ENCODE measurements at places on chromosomes 2 and 18.

DNA sequence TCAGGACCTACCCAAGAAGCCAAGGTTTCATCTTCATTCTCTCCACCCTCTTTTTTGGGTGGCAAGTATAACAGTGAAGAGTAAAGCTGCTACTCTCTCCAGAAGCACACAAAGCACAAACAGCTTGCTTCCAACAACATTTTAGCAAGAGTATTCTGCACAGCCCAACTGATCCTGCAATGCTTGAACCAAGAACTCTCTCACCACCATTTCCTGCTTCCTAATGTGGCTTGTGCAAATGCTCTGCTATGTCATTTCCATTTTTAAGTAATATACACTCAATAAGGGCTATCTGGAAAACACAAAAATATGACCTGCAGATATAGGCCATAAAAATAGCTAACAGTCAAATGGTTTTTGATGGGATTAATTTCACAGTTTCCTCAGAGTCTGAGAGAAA, 24.1 kb upstream of the IHH start:
- DNase-seq: no peak

DNA sequence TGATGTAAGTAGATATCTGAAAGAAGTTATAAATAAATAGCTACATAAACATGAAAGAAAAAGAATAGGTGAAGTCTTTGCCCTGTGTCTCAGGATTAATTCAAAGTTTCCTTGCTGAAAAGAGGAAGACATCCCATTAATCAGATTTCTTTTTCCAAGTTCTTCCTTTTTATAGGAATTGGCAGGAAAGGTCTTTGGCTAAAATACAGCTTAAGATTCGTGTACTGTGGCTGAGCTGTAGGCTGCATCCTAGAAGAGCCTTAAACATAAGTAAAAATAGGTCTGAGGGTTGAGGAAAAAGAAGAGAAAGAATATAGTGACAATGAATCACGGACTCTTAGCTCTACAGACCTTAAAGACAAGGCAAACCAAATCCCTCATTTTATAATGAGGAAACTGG, 579.9 kb downstream of the NRXN1 start:
- DNase-seq: no peak

DNA sequence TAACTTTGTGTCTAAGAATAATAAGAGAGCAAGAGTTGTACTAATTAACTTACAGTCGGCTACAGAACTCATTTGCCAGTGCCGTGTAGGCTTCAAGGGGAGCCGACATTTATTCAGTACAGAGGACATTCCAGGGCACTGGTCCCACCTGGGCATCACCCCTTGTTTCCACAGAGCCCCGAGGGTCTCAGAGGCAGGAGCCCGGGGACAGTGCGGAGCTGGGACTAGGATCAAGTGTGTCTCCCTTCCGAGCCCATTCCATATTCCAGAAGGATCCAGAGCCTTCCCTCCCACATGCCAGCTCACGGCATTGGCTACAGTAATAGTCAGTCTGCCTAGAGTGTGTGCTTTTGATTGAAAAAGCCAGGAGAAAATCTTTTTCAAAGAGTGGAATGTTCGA, 71.5 kb upstream of the CTDP1 start:
- DNase-seq: no peak

GRCh38 chr18:65859075-65859474, 108.3 kb downstream of the CDH7 start:
- DNase-seq: no peak

GRCh38 chr2:73971722-73972121, 13.0 kb upstream of the TET3 start:
- no peak for DNase-seq

DNA sequence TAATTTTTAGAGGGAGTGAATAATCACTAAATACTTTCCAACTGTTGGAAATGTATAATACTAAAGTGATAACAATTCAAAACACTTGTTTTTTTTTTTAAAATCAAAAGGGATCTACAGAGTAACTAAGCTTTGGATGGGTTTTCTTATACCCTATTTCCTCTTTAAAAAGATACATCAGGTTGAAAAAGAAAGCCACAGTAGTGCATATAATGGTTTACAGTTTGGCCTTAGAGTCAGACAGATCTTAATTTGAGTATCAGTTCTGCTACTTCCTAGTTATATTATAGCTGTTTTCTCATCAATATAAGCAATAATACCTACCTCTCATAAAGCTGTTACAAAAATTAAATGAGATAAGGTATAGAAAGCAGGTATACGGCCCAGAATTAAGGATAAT, 28.5 kb downstream of the PSME4 start:
- no peak for DNase-seq

DNA sequence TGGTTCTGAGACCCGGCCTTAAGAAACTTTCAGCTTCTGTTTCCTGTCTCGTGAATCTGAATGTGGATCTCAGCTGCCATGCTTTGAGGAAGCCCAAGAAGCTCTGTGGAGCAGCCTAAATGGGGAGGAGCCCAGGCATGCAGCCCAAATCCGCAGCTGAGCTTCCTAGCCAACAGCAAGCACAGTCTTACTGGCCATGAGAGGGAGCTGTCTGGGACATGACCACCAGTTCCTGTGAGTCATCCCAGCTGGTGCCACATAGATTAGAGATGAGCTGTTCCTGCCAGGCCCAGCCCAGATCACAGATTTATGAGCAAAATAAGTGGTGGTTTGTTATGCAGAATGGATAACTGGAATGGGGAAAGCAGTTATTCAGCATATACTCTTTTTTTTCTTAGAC, 224.4 kb upstream of the APCDD1 start:
- DNase-seq: no peak

GRCh38 chr18:27226556-27227075, 41.5 kb upstream of the CHST9 start:
- DNase-seq: no peak

GRCh38 chr2:23901966-23902846, 24.7 kb downstream of the ATAD2B start:
- no peak for DNase-seq

- peak; percentile 29 for DNase-seq
These were observed 1.2 kb downstream of the GYPC start for GRCh38 chr2:126657148-126657635.

DNA sequence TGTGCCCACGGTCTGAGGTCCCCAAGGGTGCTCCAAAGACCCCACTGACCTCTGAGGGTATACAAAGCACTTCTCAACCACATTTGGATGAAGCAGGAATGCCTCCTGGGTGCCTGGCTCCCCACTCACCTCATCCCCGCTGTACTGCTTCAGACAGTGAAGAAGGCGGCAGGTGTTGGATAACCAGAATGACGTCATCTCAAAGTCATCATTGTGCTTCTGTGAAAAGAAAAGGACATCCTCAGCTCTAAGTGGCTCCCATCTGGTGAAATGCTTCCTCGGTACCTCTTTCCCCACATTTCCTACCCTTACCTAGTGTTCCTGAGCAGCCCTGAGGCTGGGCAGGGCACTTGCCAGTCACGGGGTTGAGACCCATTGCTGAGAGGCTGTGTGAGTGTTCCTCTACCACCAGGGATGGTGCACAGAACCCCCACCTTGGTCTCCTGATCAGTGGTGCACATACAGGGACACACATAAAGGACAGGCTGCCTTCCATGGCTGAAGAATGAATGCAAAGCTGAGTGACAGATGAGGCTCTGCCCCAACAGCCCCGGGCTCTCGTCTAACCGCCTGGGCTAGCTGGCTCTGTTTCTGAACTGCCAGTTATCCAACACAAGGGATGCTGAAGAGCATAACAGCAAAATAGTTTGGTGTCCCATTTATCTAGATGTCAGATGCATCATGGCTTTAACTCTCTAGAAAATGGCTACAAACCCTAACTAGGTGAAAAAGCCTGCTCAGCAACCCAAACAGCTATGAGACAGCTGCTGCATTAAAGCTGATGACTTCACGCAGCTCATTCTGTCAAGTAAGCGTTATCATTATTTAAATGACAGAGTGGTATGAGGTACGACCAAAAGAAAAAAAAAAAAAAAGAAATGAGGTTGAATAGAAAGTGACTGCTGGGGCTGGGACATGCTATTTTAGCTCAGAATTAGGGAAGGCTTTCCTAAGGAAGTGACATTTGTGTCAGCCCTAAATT, 28.2 kb upstream of the ACAA2 start:
- DNase-seq: no peak

DNA sequence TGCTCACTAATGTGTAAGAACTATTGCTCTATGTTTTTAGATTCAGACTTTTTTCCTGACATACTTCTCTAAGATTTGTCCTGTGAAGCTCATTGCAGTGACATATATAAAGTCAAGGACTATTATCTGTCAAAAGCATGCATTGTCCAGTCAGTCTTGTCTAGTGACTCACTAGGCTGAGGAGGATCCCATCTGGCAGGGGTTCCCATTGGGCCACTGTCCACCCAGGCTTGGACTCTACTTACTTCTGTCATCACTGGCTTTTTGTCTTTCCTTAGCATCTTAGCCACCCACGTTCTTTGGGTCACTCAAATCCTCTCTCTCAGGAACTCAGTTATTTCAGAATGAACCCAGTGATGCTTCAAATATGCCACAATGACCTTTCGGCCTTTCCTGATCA, 132.6 kb upstream of the NABP1 start:
- no peak for DNase-seq

- DNase-seq: no peak
These were observed 91.3 kb downstream of the TNS1 start for GRCh38 chr2:217911283-217912097.

DNA sequence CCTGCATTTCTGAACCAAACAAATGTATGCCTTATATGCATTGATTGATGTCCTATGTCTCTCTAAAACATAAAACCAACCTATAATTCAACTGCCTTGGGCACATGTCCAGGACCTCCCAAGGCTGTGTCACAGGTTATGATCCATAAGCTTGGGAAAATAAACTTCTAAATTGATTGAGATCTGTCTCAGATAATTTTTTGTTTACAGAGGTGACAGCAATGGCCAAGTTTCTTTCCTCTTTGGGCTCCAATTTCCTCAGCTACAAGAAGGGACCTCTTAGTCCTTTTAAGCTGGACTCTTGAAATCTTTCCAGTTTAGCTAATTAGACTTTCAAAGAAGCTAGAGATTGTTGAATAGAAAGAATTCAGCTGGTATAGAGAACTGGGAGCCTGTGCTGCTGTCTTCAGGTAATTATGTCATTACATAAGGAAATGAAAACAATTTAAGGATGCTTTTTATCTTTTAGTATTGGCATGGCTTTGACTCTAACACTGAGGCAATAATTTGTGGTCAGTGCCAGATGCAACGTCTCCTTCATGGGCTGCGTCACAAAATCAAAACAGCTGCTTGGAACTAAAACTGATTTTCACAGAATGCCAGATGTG, 412.1 kb upstream of the TRIB2 start:
- DNase-seq: no peak

GRCh38 chr2:43102366-43103092, 123.9 kb downstream of the ZFP36L2 start:
- no peak for DNase-seq

DNA sequence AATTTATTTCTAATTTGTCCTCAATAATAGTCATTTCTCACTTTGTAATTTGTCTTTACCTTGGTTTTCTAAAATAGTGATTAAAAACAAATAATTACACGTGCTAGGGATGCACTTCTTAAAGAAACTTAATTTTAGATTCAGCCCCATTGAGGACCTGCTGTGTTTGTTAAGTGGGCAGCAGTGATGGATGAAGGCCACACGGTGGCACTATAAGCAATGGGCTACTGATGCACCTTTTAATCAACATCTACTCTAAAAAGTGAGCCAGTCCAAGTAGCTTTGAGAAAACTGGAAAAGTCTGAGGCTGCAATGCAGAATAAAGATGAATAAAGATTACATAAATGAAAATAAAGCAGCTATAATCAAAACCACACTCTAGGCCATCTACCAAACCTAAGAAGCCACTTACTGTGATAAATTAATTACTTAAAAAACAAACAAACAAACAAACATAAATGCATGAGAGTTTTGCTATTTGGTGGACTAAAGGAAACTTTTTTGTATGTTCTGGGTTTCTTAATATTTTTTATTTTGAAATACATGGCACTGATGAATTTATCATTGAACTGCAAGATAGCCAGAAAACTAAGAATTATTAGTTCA, 89.3 kb downstream of the PDE11A start:
- DNase-seq: no peak

- no peak for DNase-seq
These were observed 255.3 kb downstream of the VAPA start for GRCh38 chr18:10169064-10169562.

DNA sequence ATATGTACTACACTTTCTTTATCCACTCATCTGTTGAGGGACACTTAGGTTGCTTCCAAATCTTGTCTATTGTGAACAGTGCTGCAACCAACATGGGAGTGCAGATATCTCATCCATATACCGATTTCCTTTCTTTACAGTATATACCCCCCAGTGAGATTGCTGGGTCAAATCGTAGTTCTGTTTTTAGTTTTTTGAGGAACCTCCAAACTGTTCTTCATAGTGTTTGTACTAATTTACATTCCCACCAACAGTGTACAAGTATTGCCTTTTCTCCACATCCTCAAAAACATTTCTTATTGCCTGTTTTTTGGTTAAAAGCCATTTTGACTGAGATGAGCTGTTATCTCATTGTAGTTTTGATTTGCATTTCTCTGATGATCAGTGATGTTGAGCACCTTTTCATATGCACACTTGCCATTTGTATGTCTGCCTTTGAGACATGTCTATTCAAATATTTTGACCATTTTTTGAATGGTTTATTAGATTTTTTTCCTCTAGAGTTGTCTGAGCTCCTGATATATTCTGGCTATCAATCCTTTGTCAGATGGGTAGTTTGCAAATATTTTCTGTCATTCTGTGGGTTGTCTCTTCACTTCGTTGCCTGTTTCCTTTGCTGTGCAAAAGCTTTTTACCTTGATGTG, 12.2 kb downstream of the PLEK start:
- DNase-seq: no peak

- no peak for DNase-seq
These were observed 533.8 kb upstream of the ACVR2A start for GRCh38 chr2:147311058-147311430.

DNA sequence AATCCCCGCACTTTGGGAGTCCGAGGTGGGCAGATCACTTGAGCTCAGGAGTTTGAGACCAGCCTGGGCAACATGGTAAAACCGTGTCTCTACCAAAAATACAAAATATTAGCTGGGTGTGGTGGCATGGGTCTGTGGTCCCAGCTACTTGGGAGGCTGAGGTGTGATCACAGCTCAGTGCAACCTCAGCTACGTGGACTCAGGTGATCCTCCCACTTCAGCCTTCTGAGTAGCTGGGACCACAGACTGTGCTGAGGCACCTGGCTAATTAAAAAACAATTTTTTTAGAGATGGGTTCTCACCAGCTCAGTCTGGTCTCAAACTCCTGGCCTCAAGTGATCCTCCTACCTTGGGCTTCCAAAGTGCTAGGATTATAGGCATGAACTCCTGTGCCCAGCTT, 23.4 kb downstream of the ANKRD12 start:
- DNase-seq: no peak

DNA sequence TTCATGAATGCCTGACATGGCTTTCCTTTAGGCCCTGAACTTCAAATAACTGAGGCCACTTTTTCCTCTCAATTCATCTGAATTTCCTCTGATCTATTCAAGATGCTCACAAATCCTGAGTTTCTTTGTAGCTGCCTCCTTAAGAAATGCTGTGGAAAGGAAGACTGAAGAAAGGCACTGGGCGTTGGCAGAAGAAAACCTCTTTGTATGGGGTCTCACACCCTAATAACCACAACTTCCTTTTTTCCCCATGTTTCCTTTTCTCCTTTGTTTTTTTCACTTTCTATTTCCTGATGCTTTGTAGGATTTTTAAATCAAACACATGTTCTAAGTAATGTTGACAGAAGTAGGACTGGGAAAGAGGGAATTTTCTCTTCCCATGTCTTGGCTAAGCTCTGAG, 447.4 kb downstream of the CMPK2 start:
- DNase-seq: no peak
